ENCODE measurements at places on chromosomes 6 and 20. TPM values are rescaled to one million over a fixed set of nuclear protein-coding genes. Genes with fewer than 3 reads are reported as not detected.

Gene MRPL18
- total RNA-seq: 176 TPM

Gene MAPK13
- 12.7 TPM for total RNA-seq

Gene DACT2
- not detected for total RNA-seq

Gene DYNLRB1
- total RNA-seq: 140 TPM

Gene SLC22A7
- 22.6 TPM for total RNA-seq

Gene RAET1E
- total RNA-seq: not detected

Gene SLX4IP
- total RNA-seq: 9.5 TPM

GRCh38 chr6:2038092-2038491 is 207.3 kb downstream of the GMDS start:
- DNase-seq: no peak

- DNase-seq: no peak
Measured at GRCh38 chr6:150058986-150059385, 9.9 kb downstream of the ULBP3 start.

DNA sequence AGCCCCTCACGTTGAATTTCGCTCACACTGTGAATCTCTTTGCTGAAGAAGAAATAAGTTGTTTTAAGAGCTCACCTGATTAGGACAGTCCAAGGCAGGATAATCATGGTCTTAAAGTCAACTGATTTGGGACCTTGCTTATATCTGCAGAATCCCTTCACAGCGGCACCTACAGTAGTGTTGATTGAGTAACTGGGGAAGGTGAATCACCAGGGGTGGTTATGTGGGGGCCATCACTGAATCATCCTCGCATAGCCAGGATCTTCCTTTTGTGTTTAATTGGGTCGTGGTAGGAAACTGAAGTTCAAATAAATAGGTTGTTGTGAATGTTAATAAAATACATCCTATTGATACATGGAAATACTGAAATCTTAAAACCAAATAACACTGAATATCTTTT is 20.2 kb upstream of the MICA start:
- DNase-seq: no peak

DNA sequence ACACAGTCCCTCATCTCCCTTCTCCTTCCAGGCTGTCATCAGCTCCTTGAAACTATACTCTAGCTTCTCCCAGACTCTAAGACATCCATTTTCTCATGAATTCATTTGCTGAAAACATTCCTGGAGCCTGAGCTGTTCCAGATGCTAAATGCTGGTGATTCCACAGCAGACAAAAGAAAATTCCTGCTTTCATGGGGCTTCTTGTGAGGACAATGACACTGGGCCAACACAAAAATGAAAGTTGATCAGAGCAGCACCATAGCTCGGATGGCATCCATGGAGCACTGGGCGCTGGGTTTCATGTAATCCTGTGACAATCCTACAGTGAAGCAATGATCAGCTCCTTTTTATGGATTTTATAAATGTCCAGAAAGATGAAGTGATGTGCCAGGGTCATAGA is 47.4 kb upstream of the STX16 start:
- DNase-seq: no peak

DNA sequence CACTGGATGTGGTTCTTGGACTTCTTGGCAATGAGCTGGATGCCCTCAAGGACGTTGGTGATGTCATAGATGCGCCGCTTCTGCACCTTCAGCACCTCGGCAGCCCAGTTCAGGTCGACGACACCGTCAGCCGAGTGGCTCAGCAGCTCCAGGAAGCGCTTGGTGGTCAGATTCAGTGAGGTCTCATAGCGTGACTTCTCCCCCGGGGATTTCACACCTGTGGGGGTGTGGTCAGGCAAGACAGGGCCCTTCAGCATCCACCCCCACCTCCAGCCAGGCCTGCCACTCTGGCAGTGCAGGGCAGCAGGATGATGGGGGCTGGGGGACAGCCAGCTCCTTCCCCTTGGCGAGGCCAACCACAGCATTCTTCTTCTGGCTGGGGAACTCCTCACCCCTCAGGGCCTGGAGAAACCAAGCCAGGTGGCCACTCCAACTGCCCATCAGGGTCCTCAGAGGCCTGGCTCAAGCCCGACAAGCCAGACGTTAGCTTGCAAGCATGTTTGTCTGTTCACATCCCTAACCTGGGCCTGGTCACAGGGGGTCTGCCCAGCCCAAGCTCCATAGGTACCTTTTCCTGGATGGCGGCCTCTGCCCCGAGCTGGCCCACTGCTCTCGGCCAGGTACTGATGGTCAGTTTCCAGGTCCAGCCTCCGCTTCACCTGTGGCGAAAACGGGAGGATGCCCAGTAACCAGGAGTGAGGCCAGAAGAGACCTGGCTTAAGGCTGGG is 5.7 kb upstream of the NECAB3 start:
- DNase-seq: no peak

DNA sequence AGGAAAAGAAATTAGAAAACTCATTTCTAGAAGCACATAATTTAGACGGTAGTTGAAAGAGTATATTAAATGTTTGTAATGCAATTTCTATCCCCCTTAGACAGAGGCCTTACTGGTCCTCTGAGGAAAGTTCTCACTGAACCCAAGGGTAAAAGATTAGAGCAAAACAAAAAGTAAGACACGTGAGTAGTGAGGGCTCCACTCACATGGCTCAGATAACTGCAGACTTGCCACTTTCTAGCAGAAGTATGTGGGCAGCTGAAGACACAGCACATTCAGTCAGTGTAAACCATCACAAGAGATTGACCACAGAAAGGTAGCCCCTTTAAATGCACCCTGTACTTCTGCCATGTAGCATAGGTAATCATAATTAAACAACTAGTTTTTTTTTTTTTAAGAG is 193.8 kb downstream of the BTBD9 start:
- DNase-seq: no peak

GRCh38 chr6:46104209-46104608 is 25.6 kb upstream of the ENPP4 start:
- no peak for DNase-seq

Data from HepG2 (cell line).